CD4-positive, alpha-beta T cell treated with Interleukin-15 for 1 hour (primary cell): ENCODE measurements at places on chromosomes 5 and 9.

- no peak for DNase-seq
These were observed 132.8 kb downstream of the CD180 start for GRCh38 chr5:67063791-67064190.

DNA sequence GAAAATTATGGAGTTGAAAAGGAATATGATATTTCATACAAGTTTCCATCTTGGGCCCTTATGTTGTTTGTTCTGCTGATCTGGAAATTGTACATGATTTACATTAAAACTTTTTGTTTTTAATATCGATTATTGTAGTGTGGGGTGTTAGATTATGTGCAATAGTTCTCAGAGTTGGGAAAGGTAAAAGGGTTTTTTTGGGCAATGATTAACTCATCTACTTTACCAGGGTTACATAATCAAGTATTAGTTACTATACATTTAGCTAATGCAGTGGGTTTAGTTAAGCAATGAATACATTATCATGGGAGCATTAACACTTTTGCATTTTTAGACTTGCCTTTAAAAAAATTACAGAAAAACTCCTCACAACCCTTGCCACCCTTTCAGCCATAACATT is 134.0 kb downstream of the ZSWIM6 start:
- no peak for DNase-seq

GRCh38 chr9:96136992-96137670 is 164.8 kb downstream of the HSD17B3 start:
- no peak for DNase-seq

GRCh38 chr9:78280982-78281668 is 15.8 kb upstream of the PSAT1 start:
- DNase-seq, result no peak

GRCh38 chr9:108225149-108225800 is 630.5 kb downstream of the ACTL7B start:
- DNase-seq, result no peak

- DNase-seq, result peak; percentile 39
These were observed at the start of gene DMRT2 for GRCh38 chr9:1050125-1050895. Gene DMRT2 (plus strand): TSS chr9:1050357. CDS start chr9:1051614, 1,257 bp downstream.

- no peak for DNase-seq
These were observed 86.4 kb downstream of the NR3C1 start for GRCh38 chr5:143316844-143317631.

- no peak for DNase-seq
These were observed 45.4 kb upstream of the TDRD7 start for GRCh38 chr9:97366476-97366875.
